HEK293T (cell line): ENCODE measurements at places on chromosomes 16 and 17.

- DNase-seq = no peak
These were observed 845 bp upstream of the NAT9 start for GRCh38 chr17:74776990-74777389.

- DNase-seq = no peak
These were observed 3.1 kb downstream of the TPPP3 start for GRCh38 chr16:67389911-67390815.

GRCh38 chr16:6827931-6828330, 504.7 kb upstream of the RBFOX1 start:
- DNase-seq = no peak

DNA sequence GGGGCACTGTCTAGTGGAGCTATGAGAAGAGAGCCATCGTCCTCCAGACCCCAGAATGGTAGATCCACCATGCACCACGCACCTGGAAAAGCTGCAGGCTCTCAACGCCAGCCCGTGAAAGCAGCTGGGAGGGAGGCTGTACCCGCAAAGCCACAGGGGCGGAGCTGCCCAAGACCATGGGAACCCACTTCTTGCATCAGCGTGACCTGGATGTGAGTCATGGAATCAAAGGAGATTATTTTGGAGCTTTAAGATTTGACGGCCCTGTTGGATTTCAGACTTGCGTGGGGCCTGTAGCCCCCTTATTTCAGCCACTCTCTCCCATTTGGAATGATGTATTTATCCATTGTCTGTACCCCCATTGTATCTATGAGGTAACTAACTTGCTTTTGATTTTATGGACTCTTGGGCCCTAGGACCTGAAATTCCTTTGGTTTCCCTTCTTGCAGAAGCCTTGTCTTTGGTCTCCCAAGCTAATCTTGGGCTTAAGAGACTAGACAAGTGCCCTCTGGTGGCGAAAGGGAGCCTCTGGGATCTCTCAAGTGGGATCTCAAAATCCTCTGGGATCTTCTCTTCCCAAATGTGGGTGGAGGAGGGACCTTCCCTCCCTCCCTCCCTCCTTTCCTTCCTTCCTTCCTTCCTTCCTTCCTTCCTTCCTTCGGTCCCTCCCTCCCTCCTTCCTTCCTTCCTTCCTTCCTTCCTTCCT, 58.2 kb upstream of the HAPSTR1 start:
- DNase-seq = peak; percentile 64

GRCh38 chr17:18105027-18105426, 3.5 kb upstream of the MYO15A start:
- DNase-seq = no peak

- DNase-seq = peak; percentile 55
These were observed 19.5 kb upstream of the RAP1GAP2 start for GRCh38 chr17:2776589-2777241.

- DNase-seq = no peak
These were observed 50.0 kb downstream of the PLD6 start for GRCh38 chr17:17156107-17156506.

DNA sequence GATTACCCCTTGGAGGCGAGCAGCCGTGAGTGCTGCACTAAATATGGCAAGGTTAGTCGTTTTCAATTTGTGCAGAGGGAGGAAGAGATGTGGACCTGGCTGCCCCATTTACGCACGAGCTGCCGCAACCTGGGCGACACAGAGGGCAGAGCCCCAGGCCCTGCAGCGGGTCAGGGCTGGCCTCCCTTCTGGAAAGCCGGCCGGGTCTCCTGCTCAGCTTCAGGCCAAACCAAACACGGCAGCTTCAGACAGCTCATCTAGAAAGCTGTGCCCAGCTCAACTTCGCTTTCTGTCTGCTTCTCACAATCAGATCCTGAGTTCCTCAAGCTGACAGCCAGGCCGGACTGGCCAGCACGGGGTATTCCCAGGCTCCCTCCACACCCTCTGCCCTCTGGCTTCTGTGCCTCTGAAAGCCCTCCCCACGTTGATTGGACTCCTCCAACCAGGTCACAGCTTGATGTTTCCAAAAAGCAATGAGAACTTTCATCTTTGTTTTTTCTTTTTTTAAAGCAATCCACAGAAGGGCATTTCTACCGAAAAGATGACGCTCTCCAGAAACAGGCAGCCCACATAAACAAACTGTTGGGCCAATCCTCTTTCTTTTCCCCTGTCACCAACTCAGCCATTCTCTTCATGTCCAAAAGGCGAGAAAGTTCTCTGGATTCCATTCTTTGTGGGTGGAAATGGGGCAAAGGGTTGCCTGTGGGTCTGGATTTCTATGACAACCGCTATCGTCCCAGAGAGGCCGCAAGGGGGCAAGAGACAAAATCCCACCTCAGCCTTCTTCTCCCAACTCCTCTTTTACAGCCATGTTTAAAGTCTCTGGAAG, 189.0 kb downstream of the ZFHX3 start:
- DNase-seq = no peak

GRCh38 chr17:76265624-76266243, 586 bp downstream of the UBALD2 start:
- DNase-seq = peak; percentile 63

DNA sequence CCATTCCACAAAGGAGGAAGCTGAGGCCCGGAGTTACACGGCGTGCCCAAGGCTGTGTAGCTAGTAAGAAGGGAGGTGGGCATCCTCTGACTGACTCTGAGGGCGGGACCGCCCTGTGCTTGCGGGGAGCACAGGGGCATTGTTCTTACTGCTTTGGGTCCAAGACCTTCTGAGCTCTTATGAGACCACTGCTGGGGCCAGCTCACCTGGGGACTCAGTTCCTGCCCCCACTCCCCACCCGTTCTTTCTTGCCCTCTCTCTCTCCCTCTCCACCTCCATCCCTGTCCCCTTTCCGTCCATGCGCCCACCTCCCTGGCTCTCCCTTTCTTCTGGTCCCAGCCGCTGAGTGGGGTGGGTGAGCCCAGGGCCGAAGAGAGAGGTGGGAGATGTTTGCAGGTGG, 19.6 kb downstream of the CCR7 start:
- DNase-seq = no peak

- no peak for DNase-seq
These were observed 87.3 kb downstream of the C16orf78 start for GRCh38 chr16:49460786-49461470.

DNA sequence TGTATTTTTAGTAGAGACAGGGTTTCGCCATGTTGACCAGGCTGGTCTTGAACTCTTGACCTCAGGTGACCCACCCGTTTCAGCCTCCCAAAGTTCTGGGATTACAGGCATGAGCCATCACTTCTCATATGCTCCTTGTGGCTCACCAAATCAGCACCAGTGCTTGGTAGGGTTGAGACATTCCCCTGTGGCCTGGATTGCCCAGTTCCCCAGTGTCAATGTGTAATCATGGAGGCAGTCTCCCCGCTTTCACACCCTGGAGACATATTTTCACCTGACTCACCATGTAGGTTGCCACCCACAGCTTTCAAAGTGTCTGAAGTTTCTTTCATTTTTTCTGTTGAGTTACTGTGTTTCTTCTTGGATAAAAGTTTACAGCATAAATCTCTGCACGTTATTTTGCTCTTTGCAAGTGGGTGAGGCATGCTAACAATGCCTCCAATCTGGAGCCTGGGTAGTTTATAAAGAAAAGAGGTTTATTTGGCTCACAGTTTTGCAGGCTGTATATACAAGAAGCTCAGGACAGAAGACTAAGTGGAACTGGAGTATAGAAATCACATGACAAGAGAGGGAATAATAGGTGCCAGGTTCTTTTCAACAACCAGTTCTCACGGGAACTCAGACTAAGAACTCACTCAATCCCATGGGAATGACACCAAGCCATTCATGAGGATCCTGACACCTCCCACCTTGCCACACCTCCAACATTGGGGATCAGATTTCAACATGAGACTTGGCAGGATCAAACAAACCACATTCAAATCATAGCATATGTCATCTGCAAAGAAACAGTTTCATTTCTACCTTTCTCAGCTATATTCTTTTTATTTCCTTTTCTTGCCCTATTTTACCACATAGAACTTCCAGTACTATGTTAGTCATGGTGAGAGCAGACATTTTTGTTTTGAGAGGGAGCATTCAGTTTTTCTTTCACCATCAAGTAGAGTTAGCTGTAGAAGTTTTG, 113.2 kb downstream of the PHKB start:
- DNase-seq = no peak
